Activated CD8-positive, alpha-beta T cell treated with anti-CD3 and anti-CD28 coated beads for 36 hours (primary cell): ENCODE measurements at places on chromosomes 11 and 22. TPM values are rescaled to one million over a fixed set of nuclear protein-coding genes. Genes with fewer than 3 reads are reported as not detected.
A peak's percentile ranks its signal among the peaks of the same experiment; 100 is the strongest.

- DNase-seq, result no peak
These were observed 13.6 kb upstream of the OMP start for GRCh38 chr11:77089004-77089545.

- no peak for DNase-seq
These were observed 661 bp upstream of the OLFML1 start for GRCh38 chr11:7484645-7485044.

DNA sequence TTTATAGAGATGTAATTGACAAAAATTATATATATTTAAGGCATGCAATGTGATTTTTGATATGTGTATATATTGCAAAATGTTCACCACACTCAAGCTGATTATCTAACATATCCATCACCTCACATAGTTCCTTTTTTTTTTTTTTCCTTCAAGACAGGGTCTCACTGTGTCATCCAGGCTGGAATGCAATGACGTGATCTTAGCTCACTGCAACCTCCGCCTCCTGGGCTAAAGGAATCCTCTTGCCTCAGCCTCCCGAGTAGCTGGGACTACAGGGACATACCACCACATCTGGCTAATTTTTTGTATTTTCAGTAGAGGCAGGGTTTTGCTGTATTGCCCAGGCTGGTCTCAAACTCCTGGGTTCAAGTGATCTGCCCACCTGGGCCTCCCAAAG, 65.1 kb upstream of the SLC35C1 start:
- DNase-seq, result no peak

- DNase-seq, result no peak
These were observed 12.8 kb downstream of the KCTD14 start for GRCh38 chr11:78010304-78010703.

DNA sequence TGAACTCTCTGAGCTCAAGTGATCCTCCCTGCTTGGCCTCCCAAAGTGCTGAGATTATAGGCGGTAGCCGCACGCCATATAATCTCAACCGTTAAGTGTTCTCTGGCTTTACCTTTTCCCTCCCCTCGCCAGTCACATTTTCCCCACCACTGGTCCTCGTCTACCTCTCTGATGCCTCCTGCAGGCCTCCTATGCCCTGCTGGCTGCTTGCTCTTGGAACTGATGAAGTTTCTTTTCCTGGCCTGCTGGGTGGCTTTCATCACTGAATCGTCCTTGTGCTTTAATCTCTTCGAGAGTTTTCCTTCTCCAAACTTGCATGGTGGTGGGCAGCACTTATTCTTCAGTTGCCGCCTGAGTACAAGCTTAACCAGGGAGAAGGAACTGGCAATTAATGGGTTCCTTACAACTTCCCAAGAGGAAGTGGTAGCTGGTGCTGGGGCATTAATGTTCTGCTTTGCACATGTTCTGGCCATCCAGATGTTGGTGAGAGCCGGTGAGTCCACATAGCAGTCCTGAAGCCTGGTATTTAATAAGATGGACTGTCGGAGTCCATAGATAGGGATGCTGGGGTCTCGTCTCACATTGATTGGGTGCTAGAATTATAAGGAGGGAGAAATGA, 1.3 kb downstream of the C22orf31 start:
- DNase-seq, result no peak

- no peak for DNase-seq
These were observed 16.9 kb downstream of the CAPN5 start for GRCh38 chr11:77083566-77084245.

- no peak for DNase-seq
These were observed 119.1 kb upstream of the MTNR1B start for GRCh38 chr11:92850296-92850826.

DNA sequence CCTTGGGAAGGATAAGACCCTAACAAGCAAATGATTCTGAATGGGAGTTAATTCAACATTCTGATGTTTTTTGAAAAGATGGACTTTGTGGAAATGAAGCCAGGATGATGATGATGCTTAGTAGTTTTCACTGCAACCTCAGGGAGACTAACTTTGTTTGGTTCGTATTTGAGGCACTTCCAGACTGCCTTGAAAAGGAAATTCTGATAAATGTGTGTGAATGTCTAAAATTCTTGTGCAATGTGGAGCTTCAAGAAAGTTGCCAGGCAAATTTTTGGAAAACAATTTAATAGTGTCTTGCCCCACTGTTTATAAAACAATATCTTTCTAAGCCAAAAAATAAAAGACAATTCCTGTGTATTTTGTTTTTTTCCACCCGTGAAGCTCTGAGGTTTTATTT, 11.2 kb upstream of the NAV2 start:
- DNase-seq, result no peak

GRCh38 chr22:32473388-32473952, 1.1 kb upstream of the FBXO7 start:
- peak; percentile 59 for DNase-seq

GRCh38 chr22:44091021-44091721, 67.1 kb downstream of the PARVB start:
- DNase-seq, result peak; percentile 74

- DNase-seq, result peak; percentile 63
These were observed 1.5 kb downstream of the MAFF start for GRCh38 chr22:38203090-38203810.

DNA sequence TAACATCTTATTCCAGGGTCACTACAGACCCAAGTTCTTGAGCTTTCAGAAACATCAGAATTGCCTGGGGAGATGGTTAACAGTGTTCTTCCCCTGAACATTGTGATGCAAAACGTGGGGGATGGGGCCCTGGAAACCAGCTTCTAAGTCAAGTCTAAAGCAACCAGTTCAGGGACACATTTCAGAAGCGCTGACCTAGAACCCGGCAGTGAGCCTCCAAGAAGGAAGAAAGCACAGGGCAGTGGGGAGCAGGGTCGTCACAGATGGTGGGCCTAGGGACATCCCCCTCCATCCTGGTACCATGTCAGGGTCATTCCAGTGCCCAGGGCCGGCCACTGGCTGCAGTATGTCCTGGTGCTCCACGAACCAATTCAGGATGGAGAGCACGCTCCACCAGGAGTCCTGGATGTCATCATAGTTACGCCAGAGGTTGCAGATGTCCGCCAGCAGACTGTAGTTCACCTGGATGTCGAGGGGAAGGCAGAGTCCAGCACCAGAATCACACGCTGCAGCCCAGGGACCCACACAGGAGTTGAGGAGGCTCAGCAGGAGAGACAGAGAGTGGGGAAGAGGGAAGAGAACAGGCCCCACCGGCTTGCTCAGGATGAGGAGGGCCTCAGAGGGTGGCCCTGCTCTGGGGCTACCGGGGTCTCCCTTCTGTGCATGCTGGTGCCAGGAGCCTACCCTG, 5.0 kb downstream of the NAGA start:
- DNase-seq, result no peak

DNA sequence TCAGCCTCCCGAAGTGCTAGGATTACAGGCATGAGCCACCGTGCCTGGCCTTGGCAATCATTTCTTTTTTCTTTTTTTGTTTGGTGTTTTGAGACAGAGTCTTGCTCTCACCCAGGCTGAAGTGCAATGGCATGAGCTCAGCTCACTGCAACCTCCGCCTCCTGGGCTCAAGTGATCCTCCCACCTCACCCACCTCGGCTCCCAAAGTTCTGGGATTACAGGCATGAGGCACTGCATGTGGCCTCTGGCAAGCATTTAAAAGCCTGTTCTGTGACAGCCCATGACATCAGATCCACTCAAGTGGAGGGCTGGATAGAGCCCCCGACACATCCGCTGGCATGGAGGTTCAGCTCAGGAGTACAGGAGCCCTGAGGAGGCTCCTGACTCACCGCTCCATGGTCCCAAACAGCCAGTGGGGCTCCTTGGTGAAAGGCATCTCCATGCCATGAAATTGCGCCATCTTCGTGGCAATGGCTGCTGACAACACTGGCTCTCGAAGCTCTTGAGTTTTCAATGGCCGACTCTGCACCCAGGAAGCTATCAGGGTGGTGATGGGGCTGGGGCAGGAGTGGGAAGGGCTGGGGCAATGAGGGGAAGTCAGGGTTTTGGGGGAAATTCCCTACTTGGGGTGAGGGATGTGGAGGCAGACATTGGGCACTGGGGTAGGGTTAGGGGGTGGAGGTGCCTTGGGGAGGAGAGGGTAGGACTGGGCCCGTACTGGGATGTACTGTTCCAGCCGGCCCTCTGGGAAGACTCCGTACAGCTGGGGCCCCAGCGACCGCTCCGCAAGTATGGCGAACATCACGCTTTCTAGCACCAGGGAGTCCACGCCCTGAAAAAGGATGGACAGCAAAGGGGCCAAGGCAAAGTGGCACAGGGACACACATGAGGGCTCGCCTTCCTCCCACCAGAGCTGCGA, 1.4 kb downstream of the CHKB start:
- no peak for DNase-seq

DNA sequence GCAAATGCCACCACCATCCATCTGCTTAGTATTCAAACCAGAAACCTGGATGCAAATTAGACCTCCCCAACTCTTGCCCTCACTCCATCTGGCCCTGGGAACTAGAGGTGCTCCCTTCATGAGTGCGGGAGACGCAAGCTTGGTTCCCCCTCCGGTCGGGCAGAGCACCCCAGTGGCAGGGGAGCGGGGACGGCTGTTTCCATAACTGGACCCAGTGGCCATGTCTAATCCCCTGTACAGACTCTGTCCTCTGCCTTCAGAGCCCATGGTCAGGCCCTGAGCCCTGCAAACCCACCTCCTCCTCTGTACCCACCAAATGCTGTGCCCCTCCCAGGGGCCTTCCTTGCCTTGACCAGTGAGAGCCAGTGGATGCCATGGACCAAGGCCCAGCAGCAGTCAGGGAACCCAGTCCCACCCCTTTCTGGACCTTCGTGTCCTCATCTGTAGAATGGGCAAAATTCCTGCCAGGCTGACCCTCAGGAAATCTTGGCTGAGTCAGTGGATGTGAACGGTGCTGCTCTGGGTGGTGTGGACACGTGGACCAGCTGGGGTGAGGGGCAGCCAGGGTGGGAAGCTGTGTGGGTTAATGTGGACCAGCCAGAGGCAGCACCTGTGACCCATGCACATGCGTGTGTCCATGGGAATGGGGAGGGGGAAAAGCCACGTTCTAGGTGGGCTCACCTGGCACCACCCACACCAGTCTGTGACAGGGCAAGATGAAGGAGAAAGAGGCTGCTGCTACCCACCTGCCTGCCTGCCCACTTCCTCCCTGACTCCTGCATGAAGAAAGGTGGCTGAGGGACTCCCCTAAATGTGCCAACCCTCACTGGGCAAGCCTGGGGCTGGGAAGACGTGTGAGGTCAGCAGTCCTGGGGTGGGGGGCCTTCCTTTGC, 72.8 kb downstream of the LRRC32 start:
- peak; percentile 38 for DNase-seq

DNA sequence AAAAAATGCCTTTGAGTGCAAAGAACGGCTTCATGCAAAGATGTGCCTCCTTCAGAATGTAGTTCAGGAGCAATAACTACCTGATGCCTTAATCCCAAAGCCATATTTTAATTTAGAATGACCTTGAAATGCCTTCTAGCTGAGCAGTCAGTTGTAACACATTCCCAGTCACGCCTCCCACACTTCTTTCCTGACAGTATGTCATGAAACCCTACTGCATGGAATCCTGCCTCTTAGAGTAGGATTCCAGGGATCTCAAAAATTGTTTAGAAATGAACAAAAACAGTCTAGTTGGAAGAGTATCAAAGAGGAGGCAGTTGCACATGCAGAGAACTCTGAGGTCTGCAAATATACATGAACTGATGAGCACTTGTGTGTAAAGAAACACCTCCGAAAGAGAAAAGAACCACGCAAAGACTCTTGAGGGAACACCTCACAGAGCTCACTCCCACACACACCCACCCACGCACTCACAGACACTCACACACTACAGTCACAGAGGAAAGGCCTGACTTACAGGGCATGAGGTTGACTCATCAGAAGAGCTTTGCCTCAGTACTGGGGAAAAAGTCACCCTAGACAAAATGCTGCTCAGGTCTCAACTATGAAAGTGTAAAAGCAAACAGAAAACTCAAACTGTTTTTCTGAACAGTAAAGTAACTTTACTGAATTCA, 77.4 kb downstream of the GGTLC2 start:
- DNase-seq, result peak; percentile 90

- DNase-seq, result peak; percentile 97
These were observed 3.4 kb downstream of the CD82 start for GRCh38 chr11:44568658-44569473.

GRCh38 chr22:49999946-50000586, 12.5 kb downstream of the IL17REL start:
- DNase-seq, result no peak

- DNase-seq, result no peak
These were observed 4.2 kb downstream of the ALDH3B1 start for GRCh38 chr11:68014157-68014946.

GRCh38 chr11:66070604-66071380, 720 bp downstream of the PACS1 start:
- peak; percentile 35 for DNase-seq

DNA sequence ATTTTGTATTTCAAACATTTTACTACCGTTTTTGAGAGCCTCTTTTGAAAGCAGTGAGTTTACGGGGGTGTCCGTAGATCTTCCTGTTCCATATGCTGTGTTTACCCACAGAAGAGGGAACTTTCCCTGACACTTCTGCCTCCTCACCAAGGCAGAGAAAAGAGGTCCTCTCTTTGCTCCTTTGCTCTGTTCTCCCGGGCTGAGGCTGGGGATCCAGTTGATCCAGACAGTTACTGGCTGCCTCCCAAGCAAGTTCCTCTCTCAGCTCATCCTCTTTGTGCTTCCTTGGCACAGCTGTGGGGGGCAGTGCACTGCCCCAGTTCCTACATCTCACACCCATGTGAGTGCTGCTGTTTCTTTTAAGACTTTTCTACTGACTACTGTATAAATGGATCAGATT, 813.7 kb downstream of the NTM start:
- DNase-seq, result no peak

DNA sequence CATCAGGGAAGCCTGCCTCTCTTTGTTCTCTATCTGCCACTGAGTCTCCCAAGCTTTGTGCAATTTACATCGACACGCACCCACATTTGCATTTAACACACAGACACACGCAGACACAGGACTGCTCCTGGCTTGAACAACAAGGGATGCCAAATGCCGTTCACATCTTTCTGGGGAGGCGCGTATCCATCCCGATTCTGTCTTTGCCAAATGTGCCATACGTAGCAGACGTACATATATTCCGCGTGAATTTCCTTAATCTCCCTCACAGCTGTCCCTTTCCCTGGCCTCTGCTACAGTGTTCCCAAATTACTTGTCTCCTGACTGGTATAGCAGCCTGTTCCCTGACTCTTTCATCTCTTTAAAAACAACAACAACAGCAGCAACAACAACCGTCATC, 409.5 kb downstream of the MIAT start:
- no peak for DNase-seq

The CD3D gene
- total RNA-seq, result 316 TPM

The TRAF6 gene
- 10.3 TPM for total RNA-seq

The TANGO2 gene
- 15.7 TPM for total RNA-seq

The NUDT8 gene
- 35.5 TPM for total RNA-seq

The HYOU1 gene
- 101 TPM for total RNA-seq

The YPEL1 gene
- 1.2 TPM for total RNA-seq

The CREB3L1 gene
- not detected for total RNA-seq

The LYVE1 gene
- not detected for total RNA-seq

The SMIM35 gene
- 0.27 TPM for total RNA-seq

The FXYD6 gene
- not detected for total RNA-seq

The PCSK7 gene
- 98.8 TPM for total RNA-seq

The MPEG1 gene
- total RNA-seq, result not detected

The DEAF1 gene
- total RNA-seq, result 59.3 TPM

The CYP2D6 gene
- total RNA-seq, result 1.5 TPM
